ENCODE measurements at places on chromosomes 2 and 18.

DNA sequence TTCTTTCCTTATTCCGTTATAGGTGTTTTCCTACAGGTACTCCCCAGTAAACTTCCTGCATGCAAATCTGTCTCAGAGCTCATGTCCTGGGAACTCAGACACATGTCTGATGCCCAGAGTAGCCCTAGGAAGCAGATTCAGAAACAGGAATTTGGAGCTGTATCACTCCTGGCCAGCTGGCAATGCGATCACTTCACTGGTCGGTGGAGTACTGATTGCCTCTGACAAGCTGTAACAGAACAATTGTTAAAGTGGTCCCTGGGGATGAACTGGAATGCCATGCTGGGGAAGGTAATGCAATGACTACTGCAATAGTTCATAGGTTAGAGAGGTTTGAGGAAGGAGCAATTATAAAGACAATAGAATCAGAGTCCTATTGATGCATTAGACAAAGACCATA, 131.6 kb upstream of the DOCK10 start:
- no peak for DNase-seq

- no peak for DNase-seq
Observed at GRCh38 chr18:47346016-47346415, 94.6 kb upstream of the SKOR2 start.

GRCh38 chr2:194705398-194705797, 951.6 kb upstream of the SLC39A10 start:
- no peak for DNase-seq

DNA sequence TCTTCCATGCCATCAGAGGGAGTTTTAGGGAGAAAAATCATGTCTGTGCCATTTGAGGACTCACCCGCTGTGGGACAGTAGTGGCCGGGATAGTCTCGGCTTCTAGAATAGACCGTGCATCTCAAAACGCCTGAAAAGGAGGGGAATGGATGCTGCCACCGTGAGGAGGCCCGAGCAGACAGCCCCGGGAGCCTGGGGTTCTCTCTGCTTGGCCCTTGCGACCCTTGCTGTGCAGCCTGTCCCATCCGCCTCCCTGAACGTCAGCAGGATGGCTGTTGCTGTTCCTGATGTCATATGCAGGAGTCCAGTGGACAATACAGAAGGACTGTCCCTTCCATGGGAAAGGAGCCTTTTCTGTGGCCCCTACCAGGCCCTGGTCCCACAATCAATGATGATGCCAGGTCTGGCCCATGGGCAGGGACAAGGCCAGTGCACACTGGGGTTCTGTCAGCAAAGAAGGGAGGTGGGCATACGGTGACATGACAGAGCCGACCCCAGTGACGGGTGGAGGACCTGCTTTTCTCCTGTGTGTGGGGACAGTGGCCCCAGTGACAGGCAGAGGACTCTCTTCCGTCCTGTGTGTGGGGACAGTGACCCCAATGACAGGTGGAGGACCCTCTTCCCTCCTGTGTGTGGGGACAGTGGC, 58.8 kb downstream of the ACKR3 start:
- no peak for DNase-seq

DNA sequence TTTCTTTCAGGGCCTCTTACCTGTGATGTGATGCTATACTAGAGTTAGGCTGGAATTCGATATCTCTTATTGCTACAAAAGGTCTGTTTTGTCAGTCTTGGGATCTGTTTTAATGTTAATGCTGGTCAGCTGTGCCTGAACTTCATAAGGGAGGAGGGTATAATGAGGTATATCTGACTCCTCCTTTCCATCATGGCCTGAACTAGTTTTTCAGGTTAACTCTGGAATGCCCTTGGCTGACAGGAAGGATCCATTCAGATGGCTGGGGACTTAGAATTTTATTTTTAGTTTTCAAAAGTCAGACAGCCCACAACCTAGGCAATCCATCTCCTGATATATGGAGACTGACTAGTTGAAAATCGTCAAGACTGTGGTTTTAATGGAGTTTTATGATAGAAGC, 35.9 kb upstream of the TBC1D8 start:
- no peak for DNase-seq

DNA sequence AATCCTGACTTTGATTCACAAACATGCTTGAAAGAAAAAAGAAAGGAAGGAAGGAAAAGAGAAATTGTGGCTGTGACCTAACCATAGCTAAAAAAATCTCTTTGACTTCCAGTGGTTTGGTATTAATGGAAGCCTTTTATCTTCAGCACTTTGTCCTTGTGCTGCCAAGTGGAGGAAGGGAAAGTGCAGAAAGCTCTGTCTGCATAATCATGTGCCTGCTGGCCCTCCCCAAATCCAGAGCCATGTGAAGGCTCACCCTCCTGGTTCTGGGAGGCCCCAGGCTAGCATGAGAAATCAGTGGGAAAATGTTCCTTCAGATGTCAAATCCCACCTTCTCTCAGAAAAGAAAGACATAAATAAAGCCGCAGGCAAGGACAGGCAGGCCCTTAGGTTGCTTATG, 48.3 kb upstream of the BMPR2 start:
- no peak for DNase-seq

- DNase-seq, result no peak
Observed at GRCh38 chr2:204365811-204366210, 179.5 kb upstream of the PARD3B start.

GRCh38 chr2:121142452-121142851, 142.6 kb downstream of the TFCP2L1 start:
- no peak for DNase-seq

- no peak for DNase-seq
Observed at GRCh38 chr2:112718863-112719370, 1.9 kb upstream of the NT5DC4 start.

GRCh38 chr2:170523506-170523905, 191.6 kb upstream of the SP5 start:
- no peak for DNase-seq

DNA sequence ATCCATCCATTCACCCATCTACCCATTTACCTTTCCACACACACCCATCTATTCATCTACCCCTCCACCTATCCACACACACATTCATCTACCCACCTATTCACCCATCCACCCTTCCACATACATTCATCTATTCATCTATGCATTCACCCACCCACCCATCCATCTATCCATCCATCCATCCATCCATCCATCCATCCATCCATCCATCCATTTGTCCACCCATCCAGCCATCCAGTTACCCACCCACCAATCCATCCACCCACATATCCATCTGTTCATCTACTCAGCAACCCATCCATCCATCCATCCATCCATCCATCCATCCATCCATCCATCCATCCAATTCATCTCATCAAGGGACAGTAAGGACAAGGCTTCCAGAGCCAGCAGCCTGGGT, 74.0 kb downstream of the INHBB start:
- DNase-seq, result no peak

GRCh38 chr2:46390901-46391395, 88.4 kb upstream of the TMEM247 start:
- DNase-seq, result no peak

DNA sequence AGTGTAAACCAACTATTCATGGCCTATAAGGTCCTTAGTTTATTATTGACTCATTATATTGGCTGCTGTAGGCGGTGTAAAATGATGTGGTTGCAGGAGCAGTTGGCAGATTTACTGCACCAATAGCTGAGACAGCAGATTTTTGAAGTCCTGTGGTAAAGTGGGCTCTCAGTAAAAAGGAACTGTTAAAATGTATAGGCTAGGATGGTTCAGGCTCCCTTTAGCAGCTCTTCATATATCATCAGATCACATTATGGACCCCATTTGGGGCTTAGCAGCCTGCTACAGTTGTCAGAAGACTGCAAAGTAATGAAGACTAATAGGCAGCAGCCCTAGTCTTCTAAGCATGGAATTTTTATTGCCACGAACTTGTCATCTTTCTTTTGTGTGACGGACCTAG, 27.8 kb downstream of the MTX2 start:
- no peak for DNase-seq

- no peak for DNase-seq
Observed at GRCh38 chr18:9714266-9715087, 6.4 kb downstream of the RAB31 start.

DNA sequence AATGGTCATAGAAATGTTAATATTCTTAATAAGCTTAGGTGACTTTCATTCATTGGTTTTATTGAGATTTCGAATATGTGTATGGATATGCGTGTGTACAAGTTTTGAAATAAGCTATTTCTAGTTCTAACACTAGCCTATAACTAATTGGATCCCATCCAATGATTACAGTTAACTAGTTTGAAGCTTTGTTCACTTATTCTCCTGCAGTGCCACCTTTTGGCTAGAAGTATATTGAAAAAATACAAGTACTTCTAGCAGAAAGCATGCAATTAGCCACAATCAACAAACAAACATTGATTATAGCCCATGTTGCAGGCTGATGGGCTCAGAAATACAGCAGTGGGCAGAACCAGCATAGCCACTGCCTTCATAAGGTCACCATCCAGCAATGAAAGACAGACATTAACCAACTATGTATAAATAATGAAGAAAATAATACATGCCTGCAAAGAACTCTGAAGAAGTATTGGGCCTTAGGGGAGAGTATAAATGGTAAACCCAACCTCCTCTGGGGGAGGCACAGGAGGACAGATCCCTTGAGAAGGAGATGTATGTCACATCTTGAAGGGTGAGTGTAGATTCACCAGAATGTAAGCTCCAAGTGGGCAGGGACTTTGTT, 5.1 kb upstream of the PIEZO2 start:
- DNase-seq, result no peak

DNA sequence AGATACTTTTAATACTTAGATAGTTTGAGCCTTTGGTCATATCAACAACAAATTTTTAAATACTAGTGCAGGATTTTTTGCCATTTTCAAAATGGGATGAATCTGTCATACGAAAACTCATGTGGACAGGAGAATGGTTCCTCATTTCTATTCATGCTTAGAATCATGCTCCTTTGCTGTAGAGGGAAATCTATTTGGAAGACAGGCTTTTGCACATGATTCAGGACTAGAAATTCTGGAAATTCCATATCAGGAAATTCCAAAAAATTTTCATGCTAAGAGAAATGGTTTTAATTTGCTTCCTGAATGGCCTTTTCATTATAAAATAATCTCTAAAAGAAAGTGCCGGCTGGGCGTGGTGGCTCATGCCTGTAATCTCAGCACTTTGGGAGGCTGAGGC, 39.3 kb downstream of the MOGAT1 start:
- DNase-seq, result no peak

DNA sequence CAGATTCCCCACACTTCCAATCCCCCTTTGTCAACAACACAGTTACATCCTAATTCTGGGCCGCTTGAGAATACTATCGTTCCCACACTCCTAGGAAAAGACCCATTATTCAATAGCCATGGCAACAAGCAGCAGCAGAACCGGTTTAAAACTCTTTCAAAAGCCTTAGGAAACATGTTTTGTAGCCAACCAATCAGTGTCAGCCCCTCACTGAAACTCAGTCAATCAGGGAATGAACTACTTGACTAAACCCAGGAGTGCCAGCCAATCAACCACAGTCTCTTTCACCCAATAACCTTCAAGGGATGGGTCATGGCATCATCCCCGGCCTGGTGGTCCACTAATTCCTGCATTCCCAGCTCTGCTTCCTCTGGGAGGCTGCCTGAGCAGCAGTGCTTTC, 204.8 kb upstream of the HS6ST1 start:
- DNase-seq, result no peak
